ENCODE measurements at places on chromosomes 4 and X.

GRCh38 chrX:40792433-40792832 lies 57.1 kb upstream of the MED14 start:
- no peak for DNase-seq

GRCh38 chrX:32443841-32444240 lies 767.5 kb downstream of the DMD start:
- no peak for DNase-seq

DNA sequence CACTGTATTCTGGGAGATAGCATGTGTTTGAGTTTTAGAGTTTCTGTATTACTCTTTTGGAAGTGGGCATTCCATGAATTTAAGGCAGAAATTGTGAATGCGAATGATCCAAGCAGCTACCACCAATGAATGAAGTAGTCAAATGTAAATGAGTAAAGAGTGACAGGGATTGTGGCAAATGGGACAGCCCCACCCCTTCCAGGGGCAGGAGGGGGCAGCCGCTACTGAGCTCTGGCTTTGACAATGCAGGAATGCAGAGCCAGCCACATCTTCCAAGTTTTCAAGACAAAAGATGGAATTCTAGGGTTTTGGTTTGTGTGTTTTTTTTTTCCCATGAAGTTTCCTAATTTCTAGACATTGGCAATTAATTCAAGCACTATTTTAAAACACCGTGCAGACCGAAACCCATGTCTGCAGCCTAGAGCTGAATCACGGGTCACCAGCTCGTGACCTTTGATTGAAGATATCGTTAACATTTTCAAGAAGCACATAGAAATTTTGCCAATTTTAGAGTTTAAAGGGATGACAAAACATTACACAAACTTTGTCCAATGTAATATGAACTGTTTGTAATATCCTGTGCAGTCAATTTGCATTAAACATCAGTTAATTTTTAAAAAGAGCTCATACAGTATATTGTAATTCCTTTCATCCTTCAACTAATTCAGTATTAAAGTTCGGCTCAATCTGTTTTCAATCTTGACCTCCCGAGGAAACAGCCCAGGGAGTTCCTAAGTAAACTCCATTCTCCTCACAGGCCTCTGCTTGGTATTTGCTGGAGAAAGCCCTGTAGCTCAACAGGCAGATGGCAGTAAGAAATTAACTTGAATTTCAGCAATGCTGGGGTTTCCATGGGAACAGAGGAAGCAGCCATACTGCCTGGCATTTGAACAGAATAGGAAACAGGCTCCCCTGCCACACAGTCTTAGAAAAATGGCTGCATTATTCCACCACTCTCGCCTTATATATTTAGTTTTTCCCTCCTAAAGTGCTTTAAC lies 83.4 kb downstream of the UCHL1 start:
- DNase-seq = no peak

DNA sequence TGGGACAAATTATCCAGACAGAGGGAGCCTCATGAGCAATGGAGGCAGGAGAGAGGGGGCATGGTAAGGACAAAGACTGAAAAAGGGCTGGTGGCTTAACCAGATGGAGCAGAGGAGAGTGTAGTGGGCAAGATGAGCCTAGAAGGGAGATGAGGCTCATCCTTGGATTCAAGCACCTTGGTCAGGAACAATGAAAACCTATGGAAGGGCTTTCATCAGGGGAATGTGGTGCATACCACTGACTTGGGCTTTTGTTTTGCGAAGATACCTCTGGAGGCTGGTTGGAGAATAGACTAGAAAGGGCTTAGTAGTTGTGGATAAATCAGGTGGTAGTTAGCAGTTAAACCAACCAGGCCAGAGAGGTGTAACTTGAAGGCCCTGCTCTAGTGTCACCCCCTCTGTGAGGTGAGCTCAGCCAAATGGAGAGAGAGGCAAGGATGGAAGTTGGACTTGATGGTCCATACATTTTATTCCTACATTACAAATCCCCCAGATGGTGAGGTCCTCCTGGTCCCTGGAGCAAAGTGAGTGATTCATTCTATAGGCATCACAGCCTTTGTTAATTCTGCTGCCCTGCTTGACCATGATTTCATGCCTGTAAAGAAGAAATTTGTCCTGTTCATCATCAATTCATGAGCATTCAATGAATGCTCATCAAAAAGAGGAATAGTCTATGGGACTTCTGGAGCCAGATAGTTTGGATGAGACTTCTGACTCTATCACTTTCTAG lies 264.8 kb upstream of the IGFBP7 start:
- DNase-seq = no peak

- no peak for DNase-seq
These were observed 740.1 kb upstream of the PITX2 start for GRCh38 chr4:111362941-111363361.

- no peak for DNase-seq
These were observed 368.9 kb downstream of the SLITRK2 start for GRCh38 chrX:146186540-146186939.

DNA sequence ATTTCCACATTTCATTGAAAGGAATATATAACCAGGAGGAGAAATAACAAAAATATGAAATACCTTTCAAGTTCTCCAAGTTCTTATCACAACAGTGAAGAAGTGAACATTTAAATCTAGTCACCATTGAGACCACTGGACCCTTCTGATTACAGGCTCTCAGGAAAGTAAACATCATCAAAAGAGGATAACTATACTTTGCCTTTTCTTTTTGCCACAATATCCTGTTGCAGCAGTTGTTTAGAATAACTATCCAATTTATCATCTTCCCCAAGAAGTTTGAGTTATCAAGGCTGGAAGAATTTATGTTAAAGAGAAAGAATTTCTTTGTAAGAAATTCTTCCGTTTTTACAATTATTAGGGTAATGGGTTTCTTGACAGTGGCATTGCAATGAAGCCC lies 3.6 kb downstream of the LRP2BP start:
- no peak for DNase-seq

GRCh38 chr4:89336818-89337420 lies 29.3 kb upstream of the GPRIN3 start:
- DNase-seq = no peak

- no peak for DNase-seq
These were observed 68.8 kb downstream of the IL15 start for GRCh38 chr4:141705048-141705746.

DNA sequence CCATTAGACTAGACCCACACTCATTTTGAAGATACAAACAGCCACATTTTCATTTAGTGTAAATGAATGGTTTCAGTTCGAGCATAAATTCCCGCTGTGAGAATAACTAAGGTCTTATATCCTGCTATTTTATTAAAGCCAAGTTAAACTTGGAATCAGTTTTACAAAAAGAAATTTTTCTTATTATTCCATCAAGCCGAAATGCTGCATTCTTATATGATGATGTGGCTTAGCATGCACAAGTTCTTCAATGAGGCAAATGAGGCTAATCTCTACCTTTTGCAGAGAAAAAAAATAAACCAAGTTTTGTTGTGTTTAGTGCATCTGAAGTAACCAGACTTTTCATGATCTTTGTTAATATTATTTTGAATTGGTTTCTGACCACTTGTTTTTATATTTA lies 953.9 kb upstream of the PCDH10 start:
- no peak for DNase-seq

- no peak for DNase-seq
These were observed 3.3 kb downstream of the PGRMC2 start for GRCh38 chr4:128284317-128284716.

DNA sequence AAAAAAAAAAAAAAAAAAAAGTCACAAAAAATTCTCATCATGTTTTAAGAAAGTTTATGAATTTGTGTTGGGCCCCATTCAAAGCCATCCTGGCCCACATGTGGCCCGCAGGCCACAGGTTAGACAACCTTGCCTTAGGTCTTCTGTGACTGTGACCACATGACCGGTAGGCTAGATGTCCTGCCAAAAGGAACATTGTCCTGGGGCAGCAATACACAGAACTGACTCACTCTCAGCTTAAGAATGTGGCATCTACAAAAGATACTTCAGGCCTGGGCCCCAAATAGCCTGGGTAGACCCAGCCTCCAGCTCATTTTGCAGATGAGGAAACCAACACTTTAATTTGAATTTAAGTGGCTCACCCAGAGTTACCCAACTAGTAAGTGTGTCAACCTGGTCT lies 10.0 kb downstream of the AWAT2 start:
- no peak for DNase-seq

DNA sequence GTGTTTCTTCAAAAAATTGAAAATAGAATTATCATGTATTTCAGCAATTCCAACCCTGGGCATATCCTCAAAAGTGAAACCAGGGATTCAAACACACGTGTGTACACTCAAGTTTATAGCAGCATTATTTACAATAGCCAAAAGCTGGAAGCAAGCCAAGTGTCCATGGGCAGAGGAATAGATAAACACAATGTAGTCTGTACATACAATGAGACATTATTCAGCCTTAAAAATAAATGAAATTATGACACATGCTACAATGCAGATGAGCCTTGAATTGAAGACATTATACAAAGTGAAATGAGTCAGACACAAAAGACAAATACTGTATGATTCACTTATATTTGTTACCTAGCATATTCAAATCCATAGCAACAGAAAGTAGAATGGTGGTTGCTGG lies 853.4 kb downstream of the STIM2 start:
- no peak for DNase-seq

DNA sequence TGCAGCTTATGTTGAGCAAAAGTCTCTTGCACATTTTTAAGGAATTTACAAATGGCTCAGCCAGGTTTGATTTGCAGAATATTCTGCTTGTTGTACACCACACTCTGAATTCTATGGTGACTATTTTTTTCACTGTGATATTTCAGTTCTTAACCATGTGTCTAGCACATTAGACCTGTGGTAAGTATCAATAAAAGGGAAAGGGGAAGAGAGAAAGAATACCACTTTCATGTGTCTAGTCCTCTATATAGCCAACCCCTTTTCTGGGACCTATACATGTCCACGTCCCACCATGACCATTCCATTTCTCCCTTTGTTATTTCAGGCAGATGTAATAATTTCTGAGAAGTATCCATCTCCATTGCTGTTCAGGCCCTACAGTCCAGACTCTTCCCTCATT lies 121.3 kb upstream of the PNPLA4 start:
- DNase-seq = no peak
